Caco-2 (cell line): ENCODE measurements at places on chromosomes 4 and X. TPM values are rescaled to one million over a fixed set of nuclear protein-coding genes. Genes with fewer than 3 reads are reported as not detected.
A peak's percentile ranks its signal among the peaks of the same experiment; 100 is the strongest.

PNMA6F gene
- total RNA-seq: not detected in 2 replicates

UCHL1 gene
- 198 and 233 TPM in 2 replicates for total RNA-seq

- no peak for DNase-seq
Measured at GRCh38 chr4:130403221-130403620, 1307.3 kb downstream of the C4orf33 start.

GRCh38 chrX:15874672-15875071 is 20.1 kb upstream of the AP1S2 start:
- DNase-seq: no peak

EREG gene
- total RNA-seq: 35.5 and 37.0 TPM in 2 replicates

- DNase-seq: no peak
Measured at GRCh38 chrX:2647627-2648026, 43.5 kb upstream of the CD99 start.

PAGE1 gene
- not detected in 2 replicates for total RNA-seq

GRCh38 chr4:131974730-131975129 is 1174.4 kb upstream of the PCDH10 start:
- no peak for DNase-seq

DNA sequence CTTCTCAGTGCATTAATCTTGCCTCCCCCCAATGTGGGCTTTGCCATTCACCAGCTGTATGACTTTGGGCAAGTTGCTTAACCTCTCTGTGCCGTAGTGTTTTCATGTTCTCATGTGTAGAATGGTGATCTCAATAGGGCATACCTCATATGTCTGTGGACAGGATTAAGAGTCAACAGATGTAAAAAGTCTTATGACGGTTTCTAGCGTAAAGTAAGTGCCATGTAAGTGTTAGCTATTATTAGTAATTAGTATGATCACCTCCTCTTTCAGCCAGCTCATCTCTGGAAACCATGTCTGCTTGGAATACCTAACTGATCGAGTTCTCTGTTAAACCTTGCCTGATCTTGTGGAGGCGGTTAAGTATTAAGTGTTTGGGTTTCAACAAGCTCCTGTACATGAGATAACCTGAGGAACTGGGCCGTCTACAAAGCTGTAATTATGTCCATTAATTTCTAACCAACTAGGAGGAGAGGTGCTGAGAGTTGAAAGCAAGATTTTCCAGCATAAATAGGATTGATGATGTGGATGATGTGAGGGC is 66.3 kb downstream of the TSC22D3 start:
- no peak for DNase-seq

GRCh38 chr4:988726-989721 is 2.2 kb downstream of the IDUA start:
- DNase-seq: no peak

GRCh38 chr4:127558489-127559407 is 74.0 kb upstream of the INTU start:
- DNase-seq: no peak

DNA sequence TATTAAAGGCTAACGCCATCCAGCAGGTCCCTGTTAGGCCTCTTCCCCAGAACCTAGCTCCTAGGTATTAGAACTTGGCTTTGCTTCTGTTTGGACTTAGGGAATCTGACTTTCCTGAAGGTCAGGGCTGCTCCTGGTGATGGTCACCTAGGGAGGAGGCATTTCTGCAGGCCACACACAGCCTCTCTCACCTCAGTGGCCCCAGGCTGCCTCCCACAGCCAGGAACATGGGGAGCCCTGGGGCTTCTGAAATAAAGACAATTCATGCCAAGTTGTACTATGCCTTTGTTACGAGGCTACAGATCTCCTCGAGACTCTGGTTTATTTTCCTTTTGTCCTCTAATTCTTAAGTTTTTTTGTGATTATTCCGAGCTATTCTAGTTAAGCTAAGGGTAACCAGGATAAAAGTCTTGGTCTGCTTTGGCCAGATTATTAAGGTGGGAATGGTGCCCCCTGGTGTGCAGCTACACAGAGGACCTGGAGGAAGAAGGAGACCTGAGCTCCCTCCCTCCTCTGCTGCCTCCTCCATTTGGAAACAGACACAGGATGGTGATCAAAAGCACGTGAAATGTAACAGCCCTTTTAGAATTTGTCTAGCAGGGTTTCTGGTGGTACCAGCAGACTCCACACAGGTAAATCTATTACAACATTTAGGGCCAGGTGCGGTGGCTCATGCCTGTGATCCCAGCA is 131.0 kb downstream of the DCLK2 start:
- peak; percentile 68 for DNase-seq

- no peak for DNase-seq
Measured at GRCh38 chrX:53354669-53355068, 67.8 kb downstream of the SMC1A start.

DNA sequence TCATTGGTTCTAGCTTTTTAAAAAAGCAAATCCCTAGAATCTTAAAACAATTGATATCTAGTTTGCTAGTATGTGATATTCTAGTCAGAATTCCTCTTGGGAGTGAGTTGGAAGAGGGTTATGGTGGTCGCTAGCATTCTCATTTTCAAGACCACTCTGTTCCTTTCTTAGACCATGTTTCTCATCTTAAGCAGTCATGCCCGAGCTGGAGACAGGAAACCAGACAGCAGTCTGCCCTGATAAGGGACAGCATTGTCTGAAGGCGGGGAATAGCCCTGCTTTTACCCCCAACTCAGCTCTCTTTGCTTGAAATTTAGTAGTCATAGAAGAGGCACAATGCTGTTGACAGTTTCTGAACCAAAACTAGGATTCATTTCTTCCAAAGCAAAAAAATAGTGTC is 5.2 kb downstream of the KLF3 start:
- no peak for DNase-seq

PPP1R2C gene
- total RNA-seq: not detected in 2 replicates

DNA sequence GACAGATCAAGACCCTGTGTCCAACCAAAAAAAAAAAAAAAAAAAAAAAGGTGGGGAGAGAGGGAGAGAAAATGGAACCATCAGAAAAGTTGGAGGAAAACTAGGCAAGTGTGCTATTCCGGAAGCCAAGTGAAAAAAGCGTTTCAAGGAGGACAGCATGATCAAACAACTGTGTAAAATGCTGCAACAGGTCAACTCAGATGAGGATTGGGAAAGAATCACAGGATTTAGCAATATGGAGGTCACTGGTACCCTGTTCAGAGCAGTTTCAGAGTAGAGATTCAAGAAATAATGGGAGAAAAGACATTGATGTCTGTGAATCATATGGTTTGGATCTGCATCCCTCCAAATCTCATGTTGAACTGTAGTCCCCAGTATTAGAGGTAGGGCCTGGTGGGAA is 47.5 kb downstream of the TIGD4 start:
- DNase-seq: no peak

POF1B gene
- 28.6 and 31.0 TPM in 2 replicates for total RNA-seq

DNA sequence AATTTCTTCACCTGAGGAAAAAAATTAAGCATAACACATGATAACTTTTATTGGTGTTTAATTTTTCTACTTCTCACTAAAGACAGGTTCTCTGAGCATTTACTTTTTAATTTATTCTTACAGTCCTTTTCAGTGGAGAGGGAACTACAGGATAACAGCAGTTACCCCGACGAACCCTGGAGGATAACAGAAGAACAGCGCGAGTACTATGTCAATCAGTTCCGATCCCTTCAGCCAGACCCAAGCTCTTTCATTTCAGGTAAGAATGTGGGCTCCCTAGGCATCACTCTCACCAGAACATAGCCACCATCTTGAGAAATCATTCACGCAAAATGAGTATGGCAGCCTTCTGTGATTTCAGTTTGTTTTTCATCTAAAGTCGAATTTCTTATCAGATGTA is 100.8 kb downstream of the REPS2 start:
- no peak for DNase-seq

DNA sequence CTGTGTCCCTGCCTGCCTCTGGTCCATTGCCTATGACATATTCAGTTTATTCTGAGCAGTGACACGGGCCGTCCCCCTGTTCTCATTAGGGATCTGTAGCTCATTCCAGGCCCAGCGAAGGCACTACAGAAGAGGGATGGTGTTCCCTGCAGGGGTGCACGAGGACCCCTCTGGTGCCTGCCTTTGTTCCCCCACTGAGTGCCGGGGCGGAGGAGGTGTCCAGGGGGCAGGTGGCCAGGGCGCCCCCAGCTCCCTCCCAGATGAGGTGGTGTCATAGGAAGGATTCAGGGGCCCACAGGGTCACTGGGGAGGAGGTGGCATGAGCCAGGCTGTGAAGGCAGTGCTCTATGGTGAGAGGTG is 61.0 kb downstream of the SORCS2 start:
- no peak for DNase-seq

ETDA gene
- total RNA-seq: not detected in 2 replicates

GRCh38 chr4:83905952-83906351 is 370.0 kb downstream of the GPAT3 start:
- DNase-seq: peak; percentile 31

- no peak for DNase-seq
Measured at GRCh38 chr4:105198541-105198940, 51.9 kb downstream of the TET2 start.

DNA sequence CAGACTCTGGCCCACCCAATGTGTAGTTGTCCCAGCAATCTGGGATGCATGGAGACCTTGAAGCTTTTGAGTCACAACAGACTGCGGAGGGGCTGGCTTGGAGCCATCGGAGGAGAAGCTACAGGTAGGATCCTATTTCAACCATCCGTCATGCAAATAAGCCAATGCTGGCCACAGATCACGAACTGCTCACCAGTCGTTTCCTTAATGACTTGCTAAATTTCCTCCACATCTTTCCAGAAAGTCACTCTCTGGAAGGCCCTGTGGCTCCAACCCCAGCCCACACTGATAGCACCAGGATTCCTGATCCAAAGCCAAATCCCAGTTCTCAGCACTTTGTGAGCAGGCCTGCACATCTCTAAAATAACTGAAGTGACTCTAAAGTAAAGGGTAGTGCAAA is 321.3 kb downstream of the RAB28 start:
- DNase-seq: no peak

TMEM156 gene
- total RNA-seq: not detected in 2 replicates

ARHGEF38 gene
- 3.5 TPM in 2 replicates for total RNA-seq

GPRASP2 gene
- total RNA-seq: 1.9 and 2.7 TPM in 2 replicates

DNA sequence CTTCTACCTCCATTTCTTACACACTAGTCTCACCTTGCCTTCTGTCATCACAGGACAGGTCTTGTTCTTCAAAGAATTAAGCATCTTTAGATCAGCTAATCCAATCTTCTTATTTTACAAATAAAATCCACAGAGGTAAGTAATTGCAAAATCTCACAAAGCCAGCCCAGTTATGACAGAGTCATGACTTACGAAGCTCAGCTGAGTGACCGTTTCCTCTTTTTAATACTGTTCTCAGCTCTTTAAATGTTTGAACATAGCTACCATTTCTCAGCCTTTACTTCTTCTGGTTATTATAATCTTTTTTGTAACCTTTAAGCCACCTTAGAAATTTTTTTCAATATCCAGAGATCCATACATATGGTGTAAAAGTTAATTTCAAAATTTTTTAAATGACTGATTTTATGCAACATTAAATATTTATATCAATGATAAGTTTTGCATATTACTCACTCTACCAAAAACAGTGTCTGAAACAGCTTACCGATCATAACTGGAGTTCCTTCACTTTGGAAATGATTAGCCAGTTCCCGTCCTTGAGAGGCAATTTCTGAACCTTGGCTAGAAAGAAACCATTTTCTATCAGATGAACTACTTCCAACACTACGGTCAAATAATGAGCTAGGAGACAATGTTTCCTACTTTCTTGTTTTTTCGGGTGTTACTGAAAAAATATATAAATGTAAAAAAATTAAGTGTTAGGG is 8.8 kb downstream of the ANKRD37 start:
- no peak for DNase-seq

SPANXC gene
- total RNA-seq: not detected in 2 replicates

FHIP1A gene
- 18.9 and 22.3 TPM in 2 replicates for total RNA-seq

PCDH7 gene
- 16.3 and 19.1 TPM in 2 replicates for total RNA-seq

- DNase-seq: no peak
Measured at GRCh38 chr4:158895797-158896576, 127.2 kb downstream of the FNIP2 start.

DNA sequence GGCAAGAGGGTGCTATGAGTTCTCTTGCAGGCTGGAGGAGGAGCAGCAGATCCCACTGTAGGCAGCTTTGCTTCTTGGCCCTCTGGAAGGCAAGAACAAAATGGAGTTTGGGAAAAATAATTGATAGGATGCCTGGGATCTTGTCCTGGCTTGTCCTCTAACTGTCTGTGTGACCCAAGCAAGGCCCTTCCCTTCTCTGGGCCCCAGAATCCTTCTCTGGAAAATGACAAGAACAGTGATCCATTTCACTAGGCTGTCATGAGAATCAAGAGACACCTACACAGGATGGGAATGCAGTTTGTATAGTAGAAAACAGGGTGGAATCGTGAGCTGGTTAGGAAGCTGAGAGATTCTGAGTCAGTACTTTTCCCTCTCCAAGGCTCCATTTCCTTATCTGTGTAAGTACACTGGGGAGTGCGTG is 133.3 kb downstream of the PJA1 start:
- no peak for DNase-seq

FAM53A gene
- total RNA-seq: 4.1 and 5.2 TPM in 2 replicates

DNA sequence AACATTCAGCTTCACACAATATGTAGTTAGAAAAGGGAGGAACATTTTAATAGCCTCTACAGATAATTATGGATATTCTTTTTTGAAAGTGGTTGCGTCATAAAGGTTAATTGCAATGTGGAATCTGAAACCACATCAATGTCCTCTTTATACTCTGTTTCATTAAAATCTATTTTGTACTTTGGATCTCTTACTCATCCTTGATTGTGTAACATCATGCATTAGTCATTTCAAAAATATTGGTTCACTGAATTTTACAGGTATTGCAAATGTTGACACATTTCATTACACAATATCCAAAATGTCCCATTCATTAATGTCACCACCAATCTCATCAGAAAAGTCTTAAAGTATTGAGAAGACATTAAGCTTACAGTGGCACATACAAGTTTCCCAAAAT is 62.7 kb upstream of the USP9X start:
- DNase-seq: no peak

DNA sequence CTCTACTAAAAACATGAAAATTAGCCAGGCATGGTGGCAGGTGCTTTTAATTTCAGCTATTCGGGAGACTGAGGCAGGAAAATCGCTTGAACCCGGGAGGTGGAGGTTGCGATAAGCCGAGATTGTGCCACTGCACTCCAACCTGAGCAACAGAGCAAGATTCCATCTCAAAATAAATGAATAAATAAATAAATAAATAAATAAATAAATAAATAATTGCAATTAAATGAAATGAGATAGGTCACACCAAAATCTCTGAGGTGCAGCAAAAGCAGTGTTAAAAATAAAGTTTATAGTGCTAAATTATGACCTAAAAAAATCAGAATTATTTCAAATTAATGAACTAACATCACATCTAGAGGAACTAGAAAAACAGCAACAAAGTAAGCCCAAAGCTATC is 13.6 kb upstream of the CYLC1 start:
- DNase-seq: no peak

- peak; percentile 62 for DNase-seq
Measured at GRCh38 chrX:47232803-47233332, at the start of gene USP11. Gene USP11 (plus strand): TSS chrX:47233009. CDS start chrX:47233044, 35 bp downstream.
